ENCODE measurements at places on chromosomes 4 and X.

- peak; percentile 37 for DNase-seq
Measured at GRCh38 chr4:17760626-17761025, 20.8 kb downstream of the FAM184B start.

- no peak for DNase-seq
Measured at GRCh38 chr4:6319530-6320150, 50.0 kb downstream of the WFS1 start.

- peak; percentile 61 for DNase-seq
Measured at GRCh38 chr4:83109480-83110222, 4.9 kb downstream of the PLAC8 start.

DNA sequence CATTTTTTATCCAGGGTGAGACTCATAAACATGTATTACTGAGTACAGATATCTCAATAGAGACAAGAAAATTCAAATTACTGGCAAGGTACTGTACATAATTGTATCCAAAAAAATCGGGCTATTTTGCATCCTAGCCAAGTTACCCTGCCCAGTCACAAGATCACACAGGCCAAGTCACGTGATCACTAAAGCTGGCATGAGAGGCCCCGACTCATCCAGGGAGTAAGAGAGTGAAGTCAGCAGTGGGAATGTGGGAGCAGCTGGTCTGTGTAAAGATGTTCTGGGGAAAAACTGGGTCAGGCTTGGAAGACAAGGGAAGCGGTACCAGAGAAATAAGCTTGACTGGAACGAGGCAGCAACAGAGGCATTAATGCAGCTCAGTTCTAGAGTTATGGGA is 119.3 kb upstream of the STS start:
- no peak for DNase-seq

DNA sequence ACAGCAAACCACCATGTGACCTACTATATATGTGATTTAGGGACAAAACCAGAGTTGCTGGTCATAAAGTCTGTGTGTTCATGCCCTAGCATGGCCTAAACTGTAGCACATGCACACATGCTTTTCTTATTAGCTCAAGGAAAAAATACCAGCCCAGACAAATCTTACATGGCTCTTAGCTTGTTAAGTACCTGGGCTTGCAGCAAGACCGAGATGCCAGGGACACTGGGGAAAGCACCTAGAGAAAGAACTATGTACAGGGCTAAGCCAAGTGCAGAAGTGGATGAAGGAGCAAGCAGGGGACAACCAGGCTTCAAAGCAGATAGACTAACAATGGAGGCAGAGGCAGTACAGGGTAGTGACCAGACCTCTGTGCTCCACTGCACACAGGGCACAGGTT is 3.4 kb upstream of the GABRE start:
- no peak for DNase-seq

DNA sequence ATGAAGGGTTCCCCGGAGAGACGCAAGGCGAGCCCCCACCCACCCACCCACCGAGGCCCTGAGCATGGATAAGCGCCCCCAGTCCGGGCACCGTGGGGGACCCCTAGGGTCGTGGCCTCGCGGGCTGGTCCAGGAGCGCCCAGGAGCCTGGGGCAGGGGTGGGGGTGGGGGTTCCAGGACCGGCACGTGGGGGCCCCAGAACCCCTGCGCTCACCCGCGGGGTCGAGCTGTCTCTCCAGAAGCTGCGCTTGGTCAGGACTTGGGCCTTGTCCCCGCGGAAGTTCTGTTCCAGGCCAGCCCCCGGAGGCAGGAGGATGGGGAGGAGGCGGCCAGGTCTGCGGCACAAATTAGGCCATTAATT is 11.2 kb upstream of the SHOX start:
- no peak for DNase-seq

- DNase-seq: no peak
Measured at GRCh38 chr4:135274416-135274815, 1072.8 kb upstream of the PABPC4L start.

DNA sequence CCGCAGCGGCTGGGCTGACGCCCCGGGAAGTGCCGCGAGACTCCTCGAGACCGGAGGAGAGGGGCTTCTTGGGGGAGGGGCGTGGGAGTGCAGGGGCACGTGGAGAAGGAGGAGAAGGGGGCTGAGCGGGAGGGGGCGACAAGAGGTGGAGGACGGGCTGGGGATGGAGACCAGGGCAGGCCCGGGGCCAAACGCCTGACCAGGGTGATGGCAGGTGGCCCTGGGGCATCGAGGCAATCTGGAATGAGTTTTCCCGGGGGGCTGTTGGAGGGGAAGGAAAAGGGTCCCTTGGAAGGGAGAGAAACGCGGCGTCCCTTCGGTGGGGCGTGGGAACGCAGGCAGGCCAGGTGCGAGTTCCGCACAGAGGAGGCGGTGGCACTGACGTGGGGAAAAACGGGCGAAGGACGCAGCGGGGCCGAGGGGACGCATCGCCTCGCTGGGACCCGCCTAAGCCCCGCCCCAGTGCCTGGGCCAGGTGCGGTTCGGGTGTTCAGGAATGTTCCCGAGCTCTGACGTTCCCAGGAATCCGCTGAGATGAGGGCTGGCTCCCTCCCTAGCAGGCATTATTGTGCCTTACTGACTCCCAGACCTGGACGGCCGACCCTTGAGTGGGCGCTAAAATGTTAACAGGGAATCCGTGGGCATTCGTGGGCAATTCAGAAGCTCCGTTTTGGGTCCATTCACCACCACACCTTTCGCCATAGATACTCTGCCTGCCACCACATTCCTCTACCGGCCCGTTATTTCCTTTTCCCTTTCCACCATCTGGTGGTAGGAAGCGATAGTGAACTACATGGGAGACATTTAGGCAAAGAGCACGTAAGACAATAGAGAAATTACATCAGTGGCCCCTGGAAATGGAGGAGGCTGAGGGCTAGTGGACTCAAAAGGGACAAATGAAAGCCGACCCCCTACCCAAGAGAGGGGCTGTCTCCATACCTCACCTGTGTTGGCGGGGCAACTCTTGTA is 795 bp upstream of the SH3KBP1 start:
- peak; percentile 86 for DNase-seq
